ENCODE measurements at places on chromosomes 13 and 19.

- no peak for DNase-seq
Observed at GRCh38 chr19:6590258-6590826, 608 bp downstream of the CD70 start.

DNA sequence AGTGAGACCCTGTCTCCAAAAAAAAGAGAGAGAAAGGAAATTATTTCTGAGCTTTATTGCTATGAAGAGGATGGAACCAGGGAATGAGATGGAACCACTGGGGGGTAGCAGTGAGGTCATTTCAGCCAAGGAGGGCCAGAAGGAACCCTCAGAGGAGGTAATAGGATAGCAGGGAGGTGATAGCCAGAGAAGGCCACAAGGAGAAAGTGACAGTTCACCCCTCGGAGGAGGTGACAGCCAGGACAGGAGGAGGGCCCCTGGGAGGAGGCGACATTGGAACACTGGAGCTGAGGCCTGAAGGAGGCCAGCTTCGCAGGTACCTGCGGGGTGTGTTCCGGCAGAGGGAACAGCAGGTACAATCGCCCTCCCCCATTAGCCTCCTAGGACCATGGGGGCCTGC, 675 bp upstream of the PGPEP1 start:
- no peak for DNase-seq

DNA sequence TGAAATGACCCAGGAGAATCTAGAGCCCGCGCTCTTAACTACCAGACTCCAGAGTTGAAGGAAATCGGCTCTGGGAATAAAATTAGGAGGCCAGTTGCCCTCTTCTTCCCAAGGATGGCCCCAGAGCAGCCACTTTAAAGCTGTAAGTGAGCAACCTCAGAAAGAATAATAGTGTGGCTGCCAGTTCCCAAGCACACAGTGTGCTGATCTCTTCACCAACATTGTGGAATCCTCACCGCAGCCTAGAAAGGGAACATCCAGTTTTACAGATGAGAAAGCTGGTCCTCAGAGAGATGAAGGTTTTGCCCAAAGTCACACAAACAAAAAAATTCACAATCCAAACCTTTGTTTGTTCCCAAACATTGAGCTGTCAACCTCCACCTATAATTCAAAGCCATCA, 39.6 kb downstream of the HSPH1 start:
- no peak for DNase-seq

- peak; percentile 86 for DNase-seq
Observed at GRCh38 chr13:20924758-20925394, 22.3 kb upstream of the XPO4 start.

DNA sequence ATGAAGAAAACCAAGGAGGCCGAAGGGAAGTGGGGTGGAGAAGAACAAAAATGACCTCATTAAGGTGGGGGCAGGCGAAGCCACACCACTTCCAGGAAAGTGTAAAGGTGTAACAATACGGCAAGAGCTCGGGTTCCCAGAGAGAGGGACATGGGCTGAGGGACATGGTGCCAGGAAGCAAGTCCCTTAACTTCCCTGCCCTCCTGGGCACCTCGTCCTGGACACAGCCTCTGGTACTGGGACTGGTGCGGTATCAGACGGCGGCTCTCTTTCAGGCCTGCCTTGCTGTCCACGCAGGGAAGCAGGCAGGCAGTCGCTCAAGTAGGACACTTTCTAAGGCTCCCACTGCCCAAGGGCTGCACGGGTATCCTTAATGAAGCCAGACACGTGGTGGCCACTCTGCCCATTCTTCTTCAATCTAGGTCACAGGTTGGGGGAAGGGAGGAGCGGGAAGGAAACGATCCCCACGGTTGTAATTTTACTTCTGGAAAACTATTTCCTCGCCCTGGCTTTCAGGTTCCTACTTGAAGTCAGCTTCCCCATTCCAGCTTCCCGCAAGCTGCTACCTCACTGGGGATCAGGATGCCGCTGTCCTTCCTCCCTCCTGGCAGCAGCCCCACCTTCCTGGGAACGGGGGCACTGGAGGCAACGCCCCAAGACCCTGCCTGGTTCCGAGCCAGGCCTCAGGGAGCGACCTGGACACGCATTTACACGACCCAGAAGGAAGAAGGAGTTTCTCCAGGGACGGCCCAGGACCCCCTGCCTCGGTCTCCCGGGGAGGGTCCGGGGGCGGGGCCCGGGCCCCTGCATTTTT, 1.2 kb downstream of the AP3D1 start:
- DNase-seq, result peak; percentile 38

DNA sequence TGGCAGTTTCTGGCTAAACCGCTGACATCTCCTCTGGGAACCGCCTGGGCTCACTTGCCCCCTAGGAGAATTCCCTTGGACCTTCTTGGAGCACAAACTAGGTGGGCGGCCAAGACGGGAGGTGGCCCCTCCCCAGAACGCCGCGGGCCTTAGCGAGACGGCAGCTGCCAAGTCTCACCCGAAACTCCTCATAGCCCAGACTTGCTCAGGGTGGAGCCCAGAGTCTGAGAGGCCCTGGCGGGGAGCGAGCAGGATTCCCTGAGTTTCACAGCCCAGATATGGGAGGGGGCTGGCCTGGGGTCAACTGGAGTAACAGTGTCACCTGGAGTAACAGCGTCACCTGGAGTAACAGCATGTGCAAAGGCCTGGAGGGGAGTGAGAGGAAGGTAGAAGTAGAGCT, 10.1 kb downstream of the TINCR start:
- no peak for DNase-seq

DNA sequence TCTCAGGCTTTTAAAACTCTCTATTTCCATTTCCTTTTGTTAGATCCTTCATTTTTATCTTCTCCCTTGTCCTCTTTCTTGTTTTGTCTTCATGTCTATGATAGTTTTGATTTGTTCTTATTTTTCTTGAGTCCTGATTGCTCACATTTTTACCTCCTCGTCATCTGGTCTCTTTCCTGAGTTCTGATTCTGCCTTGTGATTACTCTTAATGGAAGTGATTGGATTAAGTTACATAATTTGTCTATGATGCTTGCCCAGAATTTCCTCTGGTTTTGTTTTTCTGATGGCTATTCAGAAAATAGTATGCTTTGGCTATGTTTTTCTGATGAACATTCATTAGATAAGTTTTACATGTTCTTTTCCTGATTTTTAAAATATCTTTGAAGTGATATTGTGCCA, 102.6 kb downstream of the DNAJC3 start:
- no peak for DNase-seq

DNA sequence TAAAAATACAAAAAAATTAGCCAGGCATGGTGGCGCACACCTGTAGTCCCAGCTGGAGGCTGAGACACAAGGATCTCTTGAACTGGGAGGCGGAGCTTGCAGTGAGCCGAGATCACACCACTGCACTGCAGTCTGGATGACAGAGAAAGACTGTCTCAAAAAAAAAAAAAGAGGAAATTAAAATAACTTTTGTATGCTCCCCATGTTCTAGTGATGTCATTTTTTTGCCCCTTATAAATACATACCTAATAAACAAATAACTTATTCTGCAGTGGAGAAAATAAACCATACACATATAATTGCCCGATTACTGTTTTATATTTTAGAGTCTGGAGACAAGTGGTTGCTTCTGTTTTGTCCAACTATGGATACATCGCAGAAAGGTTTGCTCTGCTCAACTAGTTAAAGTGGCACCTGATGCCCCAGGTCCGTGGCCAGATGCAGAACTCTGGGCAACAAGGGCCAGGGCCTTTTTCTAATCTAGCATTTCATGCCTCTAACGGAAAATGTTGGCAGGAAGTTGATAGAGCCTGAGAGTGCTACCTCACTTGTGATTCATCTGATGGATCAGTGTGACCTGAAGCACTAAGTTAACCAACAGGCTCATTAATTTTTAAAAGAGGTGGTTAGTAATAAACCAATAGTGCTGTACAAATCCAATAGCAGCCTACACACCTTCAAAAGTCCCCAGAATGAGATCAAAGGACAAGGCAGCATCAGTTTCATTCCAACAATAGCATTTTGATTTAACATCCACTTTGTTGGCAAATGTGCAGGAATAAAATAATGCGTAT, 18.8 kb downstream of the UBE2L5 start:
- no peak for DNase-seq

DNA sequence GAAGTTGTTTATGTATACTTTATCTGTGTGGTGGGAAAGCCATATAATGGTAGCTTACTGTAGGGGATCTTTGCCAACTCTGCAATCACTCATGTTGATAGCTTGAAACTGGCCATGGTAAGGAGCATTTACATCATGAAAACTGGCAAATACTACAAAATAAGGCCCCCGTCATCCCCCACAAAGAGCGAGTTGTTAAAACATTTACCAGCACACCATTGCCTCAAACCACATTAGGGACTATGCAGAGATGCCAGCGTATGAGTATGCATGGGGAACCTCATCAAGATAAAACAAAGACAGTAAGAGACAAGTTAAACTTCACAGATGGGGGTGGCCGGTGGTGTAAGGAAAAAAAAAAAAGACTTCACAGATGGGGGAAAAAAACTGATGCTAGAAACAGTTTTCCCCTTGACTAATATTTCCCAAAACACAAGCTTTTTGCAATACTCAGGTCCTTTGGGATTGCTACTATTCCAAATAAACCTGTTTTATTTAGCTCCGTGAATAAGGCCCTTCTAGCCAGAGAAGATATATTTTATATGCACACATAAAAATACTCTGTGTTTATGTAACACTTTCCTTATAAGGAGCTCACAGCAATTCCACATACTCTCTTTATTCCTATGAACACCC, 70.6 kb upstream of the SERP2 start:
- no peak for DNase-seq

DNA sequence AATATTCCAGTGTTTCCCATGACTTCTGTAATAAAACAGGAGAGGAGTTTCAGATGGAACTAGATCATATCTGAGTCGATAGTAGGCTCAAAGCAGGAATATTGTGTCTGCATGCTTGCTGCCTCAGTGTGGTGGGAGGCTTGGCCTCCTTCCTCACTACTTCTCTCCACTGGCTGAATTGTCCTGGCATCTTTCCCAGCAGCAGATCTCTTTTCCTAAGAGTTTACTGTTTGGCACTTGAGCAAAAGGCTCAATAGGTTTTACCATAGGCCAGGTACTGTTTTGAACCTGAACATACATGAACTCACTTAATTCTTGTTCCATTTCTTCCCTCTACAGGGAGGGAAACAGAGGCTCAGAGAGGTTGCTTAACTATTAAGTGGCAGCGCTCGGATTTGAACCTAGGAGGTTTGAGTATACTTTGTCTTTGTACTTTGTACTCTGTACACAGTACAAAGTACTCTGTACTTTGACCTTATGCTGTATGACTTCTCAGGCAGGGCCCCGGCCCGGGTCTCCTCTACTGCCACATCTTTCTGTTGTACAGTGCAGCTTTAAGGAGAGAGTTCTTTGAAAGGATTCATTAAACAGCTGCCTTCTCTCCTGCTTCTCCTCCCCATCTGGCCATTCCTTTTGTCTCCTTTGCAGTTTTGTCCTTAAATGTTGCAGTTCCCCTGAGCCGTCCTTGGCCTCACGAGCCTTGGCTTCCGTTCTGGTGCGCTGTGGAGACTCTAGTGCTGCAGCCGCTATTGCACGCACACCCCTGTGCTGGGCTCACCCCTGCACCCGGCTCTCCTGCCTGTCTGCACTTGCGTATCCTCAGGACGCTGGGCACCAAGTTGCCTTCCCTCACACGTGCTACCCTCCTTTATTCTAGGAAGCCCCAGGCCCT, 8.1 kb downstream of the B3GLCT start:
- DNase-seq, result no peak

- DNase-seq, result no peak
Observed at GRCh38 chr13:112767506-112768471, 78.0 kb downstream of the ATP11A start.

- DNase-seq, result no peak
Observed at GRCh38 chr13:94209117-94209516, 270.4 kb downstream of the DCT start.

- DNase-seq, result no peak
Observed at GRCh38 chr19:16970821-16971220, 55.8 kb downstream of the CPAMD8 start.

GRCh38 chr19:57068921-57069697, 50.7 kb upstream of the USP29 start:
- peak; percentile 11 for DNase-seq

GRCh38 chr13:48318821-48319511, 15.4 kb downstream of the RB1 start:
- peak; percentile 25 for DNase-seq

DNA sequence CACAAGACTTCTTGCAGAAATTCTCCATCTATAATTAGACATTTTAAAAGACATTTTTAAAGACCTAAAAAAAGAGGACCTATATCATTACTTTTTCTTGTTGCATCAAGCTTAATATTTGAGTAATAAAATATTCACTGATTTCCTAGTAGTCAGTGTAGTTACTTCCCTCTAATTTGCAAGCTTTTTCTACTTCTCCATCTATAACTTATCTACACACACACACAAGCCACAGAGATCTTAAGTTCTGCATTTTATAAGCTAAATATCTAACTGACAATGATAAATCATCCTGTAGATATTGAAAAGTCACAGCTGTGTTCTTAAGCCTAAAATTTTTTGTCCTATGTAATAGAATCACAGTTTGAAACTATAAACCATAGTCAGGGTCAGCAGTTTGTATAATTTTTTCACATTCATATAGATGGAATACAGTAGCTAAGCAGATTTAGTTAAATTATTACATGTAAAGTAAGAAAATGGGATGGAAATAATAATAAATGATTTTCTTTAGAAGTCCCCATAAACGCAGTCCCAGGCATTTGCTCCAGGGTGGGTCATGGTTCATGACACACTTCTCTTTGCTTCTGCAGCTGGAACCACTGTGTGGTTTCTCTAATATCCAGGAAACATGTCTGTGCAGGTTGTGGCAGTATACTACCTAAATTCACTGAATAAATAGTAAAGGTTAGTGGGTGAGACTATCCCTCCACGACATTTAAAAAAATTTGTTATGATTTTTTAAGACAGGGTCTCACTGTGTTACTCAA, 60.2 kb downstream of the ESD start:
- no peak for DNase-seq

- DNase-seq, result no peak
Observed at GRCh38 chr13:90253806-90254205, 1093.7 kb upstream of the MIR17HG start.

DNA sequence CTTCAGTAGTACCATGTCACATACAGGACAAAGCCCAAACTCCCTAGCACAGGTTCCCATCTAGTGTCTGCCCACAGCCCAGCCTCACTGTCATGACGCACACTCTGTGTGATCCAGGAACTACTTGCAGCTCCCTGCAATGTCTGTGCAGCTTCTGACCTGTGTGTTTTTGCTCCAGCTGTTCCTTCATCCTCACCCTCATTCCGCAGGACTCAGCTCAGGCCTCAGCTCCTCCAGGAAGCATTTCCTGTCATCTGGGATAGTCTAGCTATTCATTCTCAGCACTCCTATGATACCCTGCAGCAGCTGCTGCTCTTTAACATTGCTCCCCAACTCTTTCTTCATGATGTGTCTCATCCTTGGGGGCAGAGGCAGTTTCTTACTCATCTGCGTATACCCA, 56.1 kb downstream of the ENOX1 start:
- DNase-seq, result no peak

- DNase-seq, result peak; percentile 36
Observed at GRCh38 chr13:87677496-87678371, 6.6 kb downstream of the SLITRK5 start.

- DNase-seq, result peak; percentile 38
Observed at GRCh38 chr13:96925916-96926628, 68.2 kb downstream of the OXGR1 start.
